ENCODE measurements at places on chromosomes 3 and 15.

DNA sequence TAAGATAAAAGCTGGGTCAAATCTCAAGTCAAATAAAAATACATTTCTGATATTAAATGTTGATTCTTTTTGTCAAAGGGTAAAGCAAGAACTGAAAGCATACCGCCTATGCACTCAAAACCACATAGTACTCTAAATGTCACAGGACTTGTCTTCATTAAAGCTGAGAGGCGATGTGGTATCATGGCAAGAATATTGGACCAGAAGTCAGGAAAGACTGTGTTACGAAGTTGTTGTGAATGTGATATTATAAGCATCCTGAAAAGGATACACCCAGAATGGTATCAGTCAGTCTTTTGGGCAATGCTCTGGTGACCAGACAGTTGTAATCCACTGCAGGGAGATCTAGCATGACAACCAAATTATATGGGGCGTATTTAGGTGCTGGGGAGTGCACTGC is 33.8 kb downstream of the TIGIT start:
- no peak for DNase-seq

- no peak for DNase-seq
These were observed 70.8 kb upstream of the FILIP1L start for GRCh38 chr3:100184948-100185570.

DNA sequence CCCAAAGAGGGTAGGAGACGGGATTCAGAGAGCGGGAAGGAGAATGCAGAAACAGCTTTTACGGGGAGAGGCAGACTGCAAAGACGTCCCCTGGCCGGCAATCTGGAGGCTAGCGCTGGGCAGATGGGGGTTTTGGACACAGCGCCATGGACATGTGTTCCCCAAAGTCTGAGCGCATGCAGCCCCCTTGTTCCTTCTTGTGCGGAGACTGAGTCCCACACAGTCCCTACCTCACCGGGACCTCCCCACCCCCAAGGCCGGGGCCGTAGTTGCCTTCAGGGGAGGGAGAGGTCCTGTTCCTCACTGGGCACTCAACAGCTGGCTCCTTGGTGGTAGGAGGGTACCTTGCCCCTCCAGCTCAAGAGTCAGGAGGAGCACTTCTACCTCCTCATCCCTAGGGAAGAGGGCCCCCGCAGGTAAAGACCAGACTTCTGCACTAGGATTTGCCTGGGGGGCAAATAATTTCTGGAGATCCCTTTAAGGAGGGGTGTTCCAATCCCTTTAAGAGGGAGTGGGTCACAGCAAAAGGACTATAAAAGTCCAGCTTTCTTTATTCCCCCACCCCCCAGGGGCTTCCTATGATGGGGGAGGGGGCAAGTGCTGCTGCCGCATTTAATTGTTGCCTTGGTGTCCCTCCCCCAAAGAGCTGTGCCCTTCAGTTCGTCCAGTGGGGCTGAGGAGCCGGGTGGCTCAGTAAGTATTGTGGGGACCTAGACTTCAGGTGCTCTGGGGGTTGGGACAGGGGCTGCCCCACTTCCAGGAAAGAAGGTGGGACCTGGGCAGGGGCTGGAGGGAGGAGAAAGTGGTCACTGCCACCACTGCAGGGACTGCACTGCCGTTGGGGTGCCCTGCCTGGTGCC is 3.6 kb upstream of the BAHD1 start:
- no peak for DNase-seq

DNA sequence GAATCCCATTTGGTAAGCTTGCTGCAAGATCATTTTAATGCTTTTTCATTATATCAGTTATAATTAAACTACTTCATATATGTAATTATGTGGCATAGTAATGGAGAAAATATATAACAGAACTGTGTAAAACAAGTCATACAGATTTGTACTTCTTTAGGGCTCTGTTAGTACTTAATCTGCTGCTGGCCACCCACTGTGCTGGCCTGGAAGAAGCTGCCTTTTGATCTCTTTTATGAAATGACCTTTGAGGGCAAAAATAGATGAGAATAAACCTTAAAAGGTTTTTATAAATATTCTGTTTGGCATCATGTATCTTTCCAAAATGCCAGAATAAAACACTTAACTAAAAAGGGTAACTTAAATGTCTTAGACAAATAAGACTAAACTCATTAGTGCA is 262.9 kb downstream of the ZIC1 start:
- DNase-seq = no peak

Data from ACHN (cell line).